ENCODE measurements at places on chromosomes 7 and 10.

DNA sequence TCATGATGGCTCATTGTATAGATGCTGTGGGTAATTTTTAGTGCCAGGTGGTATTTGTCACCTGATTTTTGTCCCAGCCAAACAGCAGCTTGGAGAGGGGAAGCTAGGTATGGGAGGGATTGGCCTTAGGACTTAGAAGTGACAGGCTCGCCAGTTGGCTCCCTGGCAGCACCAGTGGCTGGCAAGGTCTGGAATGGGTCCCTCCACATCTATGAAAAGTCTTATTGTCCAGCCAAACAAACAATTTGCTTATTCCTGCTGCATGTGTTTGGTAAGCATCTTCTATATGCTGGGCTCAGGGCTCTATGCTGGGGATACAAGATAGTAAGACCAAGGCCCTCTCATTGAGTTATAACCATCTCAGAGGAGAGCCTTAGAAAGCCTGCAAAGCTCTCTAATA, 42.5 kb downstream of the SORCS3 start:
- DNase-seq, result no peak

DNA sequence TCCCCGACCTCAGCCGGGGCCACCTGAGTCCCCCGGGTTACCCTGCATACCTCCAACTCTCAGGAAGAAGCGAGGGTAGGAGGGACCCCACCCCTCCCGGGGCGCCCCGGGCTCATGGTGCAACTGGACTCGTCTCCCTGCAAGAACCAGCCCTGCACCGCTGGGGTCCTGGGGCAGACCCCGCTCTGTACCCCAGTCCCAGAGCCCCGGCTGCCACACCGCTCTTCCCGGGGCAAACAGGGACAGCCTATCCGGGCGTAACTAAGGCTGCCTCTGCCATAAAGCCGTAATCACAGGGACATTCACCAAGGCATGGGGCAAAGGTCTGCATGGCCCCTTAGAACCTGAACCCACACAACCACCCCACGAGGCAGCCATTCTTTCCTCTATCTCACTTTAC, 6.7 kb upstream of the MAFK start:
- no peak for DNase-seq

DNA sequence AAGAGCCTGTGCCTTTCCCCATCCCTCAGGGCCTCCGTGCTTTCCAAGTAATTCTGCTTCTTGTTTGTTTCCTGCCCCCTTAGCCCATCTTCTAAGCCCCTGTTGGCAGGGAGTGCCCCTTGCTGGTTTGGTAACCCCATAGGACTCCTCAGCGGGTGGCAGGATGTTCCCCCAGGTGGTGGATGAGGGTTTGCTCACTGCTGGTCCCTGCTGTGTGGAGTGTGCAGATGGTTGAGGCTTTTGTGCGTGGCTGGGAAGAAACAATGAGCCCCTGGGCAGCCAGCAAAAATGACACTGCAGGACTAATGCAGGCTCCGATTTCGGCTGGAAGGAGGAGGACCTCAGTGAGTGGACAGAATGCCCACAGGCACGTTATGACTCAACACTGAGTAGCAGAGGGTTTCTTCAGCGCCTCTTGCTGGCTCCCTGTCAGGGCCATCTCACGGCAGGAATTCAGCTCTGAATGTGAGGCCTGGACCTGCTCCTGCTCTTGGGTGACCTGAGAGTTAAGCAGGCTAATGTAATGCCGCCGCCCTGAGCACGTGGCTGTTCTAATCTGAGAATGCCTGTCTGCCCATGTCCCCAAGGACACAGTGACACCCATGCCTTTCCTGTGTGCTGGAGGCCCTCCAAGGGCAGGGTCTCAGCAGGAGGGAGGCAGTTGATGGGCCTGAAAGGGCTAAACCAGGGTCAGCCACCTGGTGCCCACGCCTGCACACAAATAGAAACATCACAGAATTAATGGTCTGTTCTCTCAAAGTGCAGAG, 16.6 kb downstream of the BAG3 start:
- peak; percentile 92 for DNase-seq

DNA sequence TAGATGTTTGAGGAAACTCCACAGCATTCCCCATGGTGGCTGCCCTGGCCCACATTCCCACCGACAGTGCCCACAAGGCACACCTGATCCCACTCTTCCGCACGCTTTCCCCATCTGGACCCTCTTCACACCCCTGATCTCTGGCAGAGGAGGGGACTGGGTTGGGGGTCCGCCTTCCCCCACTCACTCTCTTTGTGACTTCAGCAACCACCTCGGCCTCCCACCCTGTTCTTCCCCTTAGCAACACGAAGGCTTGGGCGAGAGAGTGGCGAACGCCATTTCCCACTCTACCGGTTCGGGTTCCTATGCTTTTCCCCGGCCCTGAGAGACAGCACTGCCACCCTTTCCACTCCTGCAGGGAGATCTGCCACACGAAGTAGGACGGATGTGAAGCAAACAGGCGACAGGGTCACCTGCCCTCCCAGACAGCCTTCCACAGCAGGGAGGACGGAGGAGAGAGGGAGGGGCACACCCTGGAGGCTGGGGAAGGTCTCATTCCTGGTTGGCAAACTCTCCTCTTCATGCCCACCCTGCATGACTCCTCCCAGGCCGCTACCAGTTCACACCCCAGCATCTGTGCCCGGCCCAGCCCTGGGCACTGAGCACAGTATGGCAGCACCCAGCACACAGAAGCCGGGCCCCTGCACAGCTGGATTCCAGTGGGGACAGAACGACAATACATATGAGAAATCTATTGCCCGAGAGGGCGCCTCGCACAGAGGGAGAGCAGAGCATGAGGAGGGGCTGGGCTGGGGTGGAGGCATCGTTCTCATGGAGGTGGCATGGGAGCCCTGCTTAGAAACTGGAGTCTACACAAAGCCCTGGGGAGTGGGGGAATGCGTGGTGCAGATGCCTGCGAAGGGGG, 93.5 kb downstream of the PAXIP1 start:
- no peak for DNase-seq

GRCh38 chr7:45443263-45443662, 130.9 kb upstream of the ADCY1 start:
- no peak for DNase-seq

GRCh38 chr7:86745013-86745745, 101.5 kb downstream of the GRM3 start:
- DNase-seq, result no peak

GRCh38 chr10:100162696-100163095, 23.1 kb downstream of the ERLIN1 start:
- DNase-seq, result no peak

DNA sequence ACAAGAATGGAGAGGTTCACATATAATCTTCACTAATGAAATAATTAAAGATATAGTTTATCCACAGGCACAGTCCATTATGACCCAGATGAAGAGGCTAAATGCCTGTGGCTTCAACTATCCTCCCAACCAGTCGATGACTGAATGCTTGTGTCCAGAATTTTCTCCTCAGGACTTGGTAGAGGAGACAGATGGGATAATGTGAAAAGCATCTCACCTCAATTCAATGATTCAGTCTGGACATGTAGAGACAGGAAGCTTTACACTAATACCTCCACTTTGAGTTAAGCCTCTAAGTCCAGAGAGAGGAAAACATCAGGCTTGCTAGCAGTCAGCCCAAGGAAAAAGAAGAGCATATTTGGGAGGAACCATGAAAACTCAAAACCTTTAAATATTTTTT, 59.1 kb upstream of the COL1A2 start:
- DNase-seq, result no peak

DNA sequence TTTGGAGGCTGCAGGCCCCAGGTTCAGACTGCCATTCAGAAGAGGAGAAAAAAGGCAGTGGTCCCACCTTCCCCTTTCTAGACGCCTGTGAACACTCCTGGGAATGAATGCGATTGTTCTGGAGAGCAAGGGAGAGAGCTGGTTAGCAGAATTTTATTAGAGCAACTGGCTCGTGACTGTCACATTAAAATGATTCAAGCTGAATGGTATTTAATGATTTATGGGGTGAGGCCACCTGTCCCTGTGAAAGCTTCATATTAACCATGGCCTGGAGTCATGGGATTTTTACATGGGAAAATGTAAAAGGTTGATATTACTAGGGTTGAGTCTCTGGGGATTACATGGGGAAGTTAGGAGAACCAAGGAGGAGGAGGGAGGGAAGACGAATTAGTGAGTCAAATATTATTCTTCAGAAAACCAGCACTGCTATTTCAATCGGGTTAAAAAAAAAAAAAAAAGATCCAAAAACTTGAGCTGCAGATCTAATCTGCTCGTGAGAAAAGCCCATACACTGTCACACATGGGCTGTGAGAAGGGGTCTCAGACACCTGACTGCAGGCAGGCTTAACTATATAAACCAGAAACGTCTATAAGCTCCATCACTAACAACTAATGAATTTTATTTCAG, 8.3 kb downstream of the CXCL12 start:
- no peak for DNase-seq

- no peak for DNase-seq
Observed at GRCh38 chr10:103595933-103596726, 102.6 kb downstream of the NEURL1 start.

DNA sequence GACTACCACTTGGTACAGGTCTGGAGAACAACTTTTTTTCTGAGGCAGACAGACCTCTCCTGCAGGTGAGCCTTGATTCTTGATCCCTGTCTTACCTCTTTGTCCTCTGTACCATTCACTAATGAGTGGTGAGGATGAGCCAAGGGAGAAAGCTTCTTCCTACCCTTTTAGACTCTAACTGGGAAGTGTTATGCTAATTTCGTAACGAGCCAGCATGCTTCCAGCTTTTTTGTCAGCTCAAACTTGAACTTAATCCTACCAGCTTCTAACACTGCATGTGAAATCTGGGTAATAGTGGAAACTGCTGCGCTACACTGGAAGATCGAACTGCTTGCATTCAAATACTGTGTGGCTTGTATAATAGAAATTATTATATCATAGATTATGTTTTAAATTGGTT, 87.0 kb downstream of the NEUROD6 start:
- DNase-seq, result no peak

GRCh38 chr7:38007096-38007495, 86.7 kb downstream of the EPDR1 start:
- DNase-seq, result no peak

- no peak for DNase-seq
Observed at GRCh38 chr7:158445421-158446175, 142.0 kb downstream of the PTPRN2 start.

- peak; percentile 23 for DNase-seq
Observed at GRCh38 chr10:48306265-48306869, at the start of gene MAPK8. MAPK8 (plus strand) TSS chr10:48306677; CDS start chr10:48401661, 94,984 bp downstream.

DNA sequence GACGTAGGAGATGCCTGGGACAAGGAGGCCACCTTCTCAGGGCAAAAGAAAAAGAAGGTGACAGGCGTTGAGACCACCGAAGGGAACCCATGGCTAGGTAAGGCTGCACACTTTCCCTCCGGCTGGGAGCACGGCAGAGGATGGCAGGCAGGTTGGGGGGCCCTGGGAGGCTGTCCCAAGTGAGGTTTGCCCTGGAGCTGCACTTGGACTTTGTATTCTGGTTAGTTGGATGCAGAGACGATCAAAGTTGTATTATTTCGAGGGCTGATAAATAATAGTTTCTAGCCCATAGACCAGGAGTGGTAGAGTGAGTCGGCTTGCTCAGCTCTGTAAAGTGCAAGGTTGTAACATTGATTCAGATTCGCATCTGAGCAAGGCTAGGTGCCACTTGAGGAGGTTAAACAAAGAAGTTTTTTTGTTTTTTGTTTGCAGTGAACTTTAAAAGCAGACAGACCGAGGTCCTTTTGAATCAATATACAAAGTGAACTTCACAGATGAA, 608 bp downstream of the ENTPD7 start:
- no peak for DNase-seq
